ENCODE measurements at places on chromosomes 1 and 21. TPM values are rescaled to one million over a fixed set of nuclear protein-coding genes. Genes with fewer than 3 reads are reported as not detected.

DNA sequence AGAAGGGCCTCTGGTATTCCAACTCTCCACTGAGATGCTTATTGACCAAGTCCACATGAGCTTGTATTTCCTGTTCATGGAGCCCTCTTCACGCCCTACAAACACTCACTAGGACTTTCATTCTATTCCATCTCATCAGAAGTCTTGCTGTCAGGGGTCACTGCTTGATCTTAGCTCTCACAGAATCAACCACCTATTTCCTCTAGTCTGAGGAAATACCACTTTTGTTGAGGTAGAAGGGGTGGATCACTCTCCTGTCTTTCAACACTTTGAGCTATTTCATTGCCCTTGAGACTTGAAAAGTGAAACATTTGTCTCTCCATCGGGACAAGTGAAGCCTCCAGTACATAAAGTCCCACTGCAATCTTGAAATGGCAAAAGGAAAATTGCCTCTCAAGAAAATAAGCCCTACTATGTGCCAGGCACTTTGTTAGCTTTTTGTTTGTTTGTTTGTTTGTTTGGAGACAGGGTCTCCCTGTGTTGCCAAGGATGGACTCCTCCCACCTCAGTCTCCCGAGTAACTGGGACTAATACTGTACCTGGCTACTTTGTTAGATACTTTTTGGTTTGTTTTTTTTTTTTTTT is 19.8 kb upstream of the FAM110D start:
- no peak for DNase-seq

GRCh38 chr1:206556047-206556749 is 48.9 kb downstream of the RASSF5 start:
- no peak for DNase-seq

DNA sequence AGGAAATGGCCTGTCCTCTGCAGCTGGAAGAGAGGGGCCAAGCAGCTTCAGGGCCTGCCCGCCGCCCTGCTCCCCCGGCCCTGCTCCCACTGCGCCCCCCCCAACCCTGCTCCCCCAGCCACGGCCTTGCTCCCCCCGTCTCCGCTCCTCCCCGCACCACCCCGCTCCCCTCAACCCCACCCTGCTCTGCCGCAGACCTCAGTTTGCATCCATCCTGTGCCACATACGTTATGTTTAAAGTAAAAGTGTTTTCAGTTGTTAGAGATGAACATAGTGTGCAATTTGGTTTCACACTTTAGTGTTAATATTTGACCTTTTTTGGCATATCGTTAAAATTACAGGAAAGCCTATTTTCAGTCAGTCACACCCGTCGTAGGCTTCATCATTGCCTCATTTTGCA is 34.1 kb upstream of the DIP2A start:
- no peak for DNase-seq

AIRE gene
- total RNA-seq, result not detected

IL19 gene
- not detected for total RNA-seq

CD5L gene
- total RNA-seq, result not detected

CFHR1 gene
- total RNA-seq, result not detected

All from glutamatergic neuron (in vitro differentiated cells).